CD4-positive, alpha-beta T cell treated with Interleukin-4 for 4 hours (primary cell): ENCODE measurements at places on chromosomes 3 and 15.

GRCh38 chr3:126685493-126685892 is 18.5 kb upstream of the CHCHD6 start:
- DNase-seq, result no peak

GRCh38 chr3:34360713-34361112 is 562.3 kb downstream of the PDCD6IP start:
- no peak for DNase-seq

- no peak for DNase-seq
Measured at GRCh38 chr15:69587723-69588426, 135.3 kb downstream of the RPLP1 start.

DNA sequence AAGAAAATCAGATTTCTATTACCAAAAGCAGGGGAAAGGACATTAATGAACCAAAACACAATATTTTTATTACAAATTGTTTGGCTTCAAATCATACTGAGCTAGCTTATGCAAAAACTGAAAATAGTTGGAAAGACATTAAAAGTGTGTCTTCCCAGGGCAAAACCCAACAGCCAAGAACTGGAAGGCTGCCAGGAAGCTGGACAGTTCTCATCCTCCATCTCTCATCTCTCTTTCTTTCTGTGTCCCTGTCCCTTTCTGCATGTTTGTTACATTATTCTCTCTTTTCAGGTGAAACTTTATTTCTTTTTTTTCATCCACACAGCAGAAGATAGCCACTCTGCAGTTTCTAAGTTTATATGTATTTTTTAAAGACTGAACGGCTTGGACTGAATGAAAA is 41.1 kb upstream of the SNTN start:
- DNase-seq, result no peak

DNA sequence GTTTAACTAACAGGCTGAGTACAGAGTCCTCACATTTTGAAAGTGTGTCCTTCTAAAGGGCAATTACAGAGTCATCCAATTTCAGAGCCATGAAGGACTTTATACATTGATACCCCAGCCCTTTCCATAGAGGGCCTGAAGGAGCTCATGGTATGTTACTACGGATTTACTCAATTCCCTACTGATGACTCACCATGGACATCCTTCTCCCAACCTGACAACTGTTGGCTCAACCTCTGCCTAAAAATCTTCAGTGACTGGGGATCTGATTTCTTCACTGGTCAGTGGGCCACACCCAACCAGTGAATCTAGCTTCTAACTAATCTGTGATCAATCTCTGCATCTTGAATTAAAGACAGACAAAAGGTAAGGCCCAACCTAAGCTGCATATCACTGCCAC is 963.4 kb upstream of the CFAP20DC start:
- no peak for DNase-seq

- no peak for DNase-seq
Measured at GRCh38 chr3:197216169-197216860, 82.1 kb downstream of the DLG1 start.

DNA sequence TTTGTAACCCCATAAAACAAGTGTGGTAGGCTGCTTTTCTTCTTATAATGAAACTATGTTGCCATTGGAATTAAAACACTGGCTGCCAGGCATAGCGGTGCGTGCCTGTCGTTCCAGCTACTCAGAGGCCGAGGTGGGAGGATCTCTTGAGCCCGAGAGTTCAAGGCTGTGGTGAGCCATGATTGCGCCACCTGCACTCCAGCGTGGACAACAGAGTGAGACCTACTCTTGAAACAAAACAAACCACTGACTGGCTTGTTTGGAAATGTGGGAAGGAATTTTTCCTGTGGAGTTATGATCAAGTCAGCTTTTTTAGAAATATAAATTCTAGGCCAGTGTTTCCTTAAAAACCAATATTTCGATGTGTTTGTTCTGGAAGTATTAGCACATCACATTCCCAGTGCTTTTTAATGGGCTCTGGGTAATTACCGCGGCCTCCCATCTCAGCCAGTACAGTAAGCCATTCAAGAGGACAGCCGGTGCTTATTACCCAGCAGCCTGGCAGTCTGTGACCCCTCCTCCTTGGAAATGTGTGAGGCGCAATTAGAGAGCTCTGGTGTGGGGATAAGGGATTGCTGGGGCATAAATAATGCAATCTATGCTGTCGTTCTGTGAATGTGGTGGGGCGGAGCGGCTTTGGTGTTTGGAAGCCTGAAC is 58.3 kb upstream of the TRAK1 start:
- DNase-seq, result no peak

GRCh38 chr15:78873793-78874765 is 1.4 kb downstream of the MORF4L1 start:
- DNase-seq, result peak; percentile 52
